ENCODE measurements at places on chromosomes 3 and 15.

DNA sequence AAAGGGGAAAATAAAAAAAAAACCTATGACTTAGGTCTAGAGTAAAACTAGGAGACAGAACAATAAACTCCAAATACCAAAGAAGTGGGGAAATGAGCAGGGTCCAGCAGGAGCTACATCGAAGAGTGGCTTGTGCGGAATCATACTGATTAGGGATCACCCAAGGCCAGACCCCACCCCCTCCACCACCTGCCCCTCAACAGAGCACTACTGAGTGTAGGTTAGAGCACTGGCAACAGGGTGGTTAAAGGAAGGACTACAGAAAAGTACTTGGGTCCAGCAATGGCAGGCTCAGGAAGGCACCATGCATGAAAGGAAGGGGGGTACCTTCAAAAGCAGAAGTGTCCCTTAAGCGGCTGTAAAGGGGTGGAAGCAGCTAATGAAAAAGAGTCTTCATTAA is 96.2 kb downstream of the UBE3A start:
- DNase-seq = no peak

GRCh38 chr3:44055951-44056350 is 185.7 kb upstream of the TOPAZ1 start:
- DNase-seq = no peak

DNA sequence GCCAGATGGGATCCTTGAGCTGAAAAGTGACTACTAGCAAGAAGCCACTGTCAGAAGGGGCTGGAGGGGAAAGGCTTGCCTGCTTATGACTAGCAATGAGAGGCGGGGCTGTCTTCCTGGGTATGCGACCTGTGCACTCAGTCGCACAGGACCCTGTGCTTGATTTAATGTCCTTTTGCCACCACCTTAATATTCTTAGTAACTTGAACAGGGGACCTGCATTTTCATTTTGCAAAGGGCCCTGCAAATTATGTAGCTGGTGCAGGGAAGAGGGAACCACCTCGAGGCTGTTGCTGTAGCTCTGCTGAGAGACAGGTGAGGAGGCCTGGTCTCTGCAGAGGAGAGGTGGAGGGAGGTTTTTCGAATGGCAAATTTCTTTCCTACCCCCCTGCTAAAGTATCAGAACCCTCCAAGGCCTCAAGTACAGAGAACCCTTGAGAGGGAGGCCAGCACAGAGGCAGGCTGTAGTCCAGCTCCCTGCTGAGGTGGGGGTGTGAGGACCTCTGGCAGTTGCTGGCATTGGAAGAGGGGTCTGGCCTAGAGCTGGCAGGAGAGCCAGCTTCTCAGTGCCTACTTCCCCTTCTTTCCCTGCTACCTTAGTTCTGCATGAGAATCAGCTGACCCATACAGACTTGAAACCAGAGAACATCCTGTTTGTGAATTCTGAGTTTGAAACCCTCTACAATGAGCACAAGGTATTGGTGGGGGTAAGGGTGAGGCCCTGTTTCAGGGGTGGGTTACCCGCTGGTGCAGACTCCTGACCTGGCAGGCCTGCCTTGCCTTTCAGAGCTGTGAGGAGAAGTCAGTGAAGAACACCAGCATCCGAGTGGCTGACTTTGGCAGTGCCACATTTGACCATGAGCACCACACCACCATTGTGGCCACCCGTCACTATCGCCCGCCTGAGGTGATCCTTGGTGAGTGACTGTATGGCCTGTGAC is 11.4 kb downstream of the CLK3 start:
- DNase-seq = no peak

DNA sequence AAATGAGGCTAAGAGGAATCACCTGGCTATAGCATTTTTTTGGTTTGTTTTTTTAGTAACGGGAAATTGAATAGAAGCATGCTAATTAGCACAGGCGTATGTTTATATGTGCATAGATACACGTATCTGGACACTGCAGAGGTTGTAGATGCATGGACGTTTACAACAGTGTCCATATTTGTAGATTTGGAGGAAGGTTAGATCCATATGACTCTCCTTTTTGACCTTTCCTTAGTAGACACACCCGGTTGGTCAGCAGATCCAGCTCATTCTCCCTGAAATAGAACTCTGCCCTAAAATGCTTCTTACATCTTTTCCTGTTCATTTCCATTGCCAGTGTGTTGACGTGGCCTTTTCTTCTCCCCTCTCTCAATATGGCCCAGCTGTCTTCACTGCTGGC is 60.1 kb downstream of the SLCO3A1 start:
- no peak for DNase-seq

- no peak for DNase-seq
These were observed 58.5 kb upstream of the ZNF148 start for GRCh38 chr3:125433611-125434041.

DNA sequence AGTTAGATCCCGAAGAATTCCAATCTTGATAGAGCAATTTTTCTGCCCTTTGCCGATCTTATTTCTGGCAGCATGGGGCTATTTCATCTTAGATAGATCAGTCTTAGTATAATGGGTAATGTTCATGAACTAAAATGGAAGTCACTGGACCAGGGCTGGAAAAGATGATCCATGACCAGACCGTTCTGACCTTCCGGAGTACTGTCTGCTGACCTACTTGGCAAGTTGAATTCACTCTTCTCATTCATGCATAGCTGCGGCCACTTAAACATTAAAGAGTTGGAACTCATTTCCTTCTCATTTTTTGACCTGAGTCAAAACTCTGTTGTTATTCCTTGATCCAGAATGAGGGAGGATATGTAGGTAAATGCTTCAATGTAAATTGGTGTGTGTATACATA is 32.5 kb downstream of the GMNC start:
- no peak for DNase-seq

GRCh38 chr3:94071713-94072284 is 8.9 kb downstream of the NSUN3 start:
- DNase-seq = no peak

DNA sequence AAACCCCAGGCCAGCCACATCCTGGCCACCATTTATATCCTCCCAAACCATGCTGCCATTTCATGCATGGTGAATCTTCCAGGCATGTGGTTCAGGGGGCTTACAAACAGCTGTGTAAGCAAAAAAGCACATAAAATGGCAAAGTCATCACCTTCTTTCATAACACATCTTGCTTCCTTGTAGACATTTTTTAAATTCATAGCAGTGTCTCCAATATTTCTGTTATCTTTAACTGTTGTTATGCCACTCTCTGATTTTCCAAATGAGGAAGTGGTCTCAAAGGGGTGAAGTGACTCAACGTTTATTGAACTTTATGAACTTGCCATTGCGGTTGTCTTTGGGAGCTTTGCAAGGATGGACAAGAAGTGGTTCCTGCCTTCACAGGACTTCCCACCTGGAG is 264.4 kb downstream of the MEX3B start:
- no peak for DNase-seq

- no peak for DNase-seq
These were observed 10.5 kb upstream of the SLITRK3 start for GRCh38 chr3:165206454-165207266.

DNA sequence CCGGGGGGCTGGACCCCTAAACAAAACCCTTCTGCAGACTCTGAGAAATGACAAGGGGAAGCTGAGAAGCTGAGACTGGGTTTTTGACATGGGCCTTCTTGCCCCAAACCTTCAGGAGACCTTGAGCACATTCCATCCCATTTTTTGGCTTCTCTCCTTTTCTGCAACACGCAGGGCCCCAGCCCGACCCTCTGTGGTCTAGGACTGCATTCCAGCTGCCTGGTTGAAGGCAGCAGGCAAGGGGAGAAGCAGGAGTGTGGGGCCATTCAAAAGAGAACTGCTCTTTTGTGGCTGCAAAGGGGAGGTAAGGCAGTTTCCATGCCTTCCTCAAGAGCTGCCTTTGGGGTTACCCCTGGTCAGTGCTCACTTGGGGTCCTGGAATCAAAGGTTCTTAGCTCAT is 263.0 kb downstream of the TLE3 start:
- no peak for DNase-seq

GRCh38 chr3:99721633-99722007 is 83.2 kb downstream of the COL8A1 start:
- DNase-seq = no peak

DNA sequence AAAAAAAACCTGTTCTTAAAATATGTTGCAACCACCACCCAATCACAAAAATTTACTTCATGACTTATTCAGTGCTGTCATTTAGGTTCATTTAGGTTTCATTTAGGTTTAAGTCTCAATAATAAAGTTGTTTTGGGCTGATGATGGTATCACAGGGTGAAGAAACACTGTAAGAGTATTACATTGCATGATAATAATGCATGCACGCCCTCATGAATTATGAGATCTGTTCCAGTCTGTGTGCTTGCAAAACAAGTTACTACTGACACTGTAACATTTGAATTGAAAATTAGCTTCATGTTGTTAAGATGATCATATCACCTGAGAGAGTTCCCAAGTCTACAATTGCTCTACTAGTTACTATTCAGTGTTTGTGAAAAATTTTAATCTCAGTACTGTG is at the start of gene AADACL2:
TSS of gene AADACL2 (plus strand) at position 315 of the 400 bp plus-strand sequence. CDS start 109 bp downstream, outside the sequence.
- DNase-seq = no peak

GRCh38 chr15:95169541-95170459 is 938.4 kb downstream of the MCTP2 start:
- DNase-seq = no peak

DNA sequence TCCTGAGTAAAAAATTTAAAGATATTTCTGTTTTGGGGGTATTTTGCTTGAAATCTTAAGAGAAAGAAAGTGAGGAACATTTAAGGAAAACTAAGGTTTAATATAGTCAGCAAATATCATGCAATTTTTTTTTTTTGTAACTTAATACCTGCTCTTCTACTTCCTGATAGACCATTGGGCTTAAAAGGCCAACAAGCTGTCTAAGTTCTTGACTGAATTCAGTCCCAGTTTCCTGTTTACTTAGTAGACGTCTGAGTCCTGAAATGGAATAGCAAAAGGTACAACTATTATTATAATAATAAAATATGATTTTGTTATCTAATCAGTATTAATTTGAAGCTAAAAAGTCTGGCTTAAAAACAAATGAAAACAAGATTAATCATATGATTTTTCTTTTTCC is 37.9 kb downstream of the IQCB1 start:
- no peak for DNase-seq

DNA sequence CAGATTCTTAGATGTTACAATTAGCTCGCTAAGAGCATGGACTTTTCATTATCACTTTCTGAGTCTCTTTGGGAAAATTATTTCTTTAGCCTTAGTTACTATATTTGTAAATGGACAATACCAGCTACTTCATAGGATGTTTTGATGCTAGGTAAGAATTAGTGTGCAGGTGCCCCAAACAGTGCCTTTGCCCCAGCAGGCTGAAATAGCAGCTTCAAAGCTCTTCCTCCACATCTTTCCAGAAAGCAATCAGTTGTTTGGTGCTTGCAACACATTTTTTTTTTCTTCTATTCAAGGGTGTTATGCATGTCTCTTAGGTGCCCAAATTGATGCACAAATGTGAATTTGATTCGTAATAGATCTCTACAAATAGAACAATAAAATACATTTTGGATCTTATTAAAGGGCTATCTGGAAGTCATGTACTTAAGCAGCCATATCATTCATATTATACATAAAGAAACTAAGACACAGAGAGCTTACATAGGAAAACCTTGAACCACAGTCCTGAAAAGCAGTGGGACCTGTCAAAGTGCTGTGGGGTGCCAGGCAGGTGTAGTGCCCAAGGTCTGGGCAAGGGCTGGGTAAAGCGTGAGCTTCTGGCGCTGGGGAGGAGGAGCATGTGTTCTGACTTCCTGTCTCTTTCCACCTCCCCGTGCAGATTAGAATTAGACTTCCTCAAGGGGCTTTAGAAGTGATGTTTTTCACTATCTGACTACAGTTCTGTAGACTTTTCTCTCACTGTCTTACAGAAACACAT is 62.9 kb downstream of the FNDC3B start:
- peak; percentile 7 for DNase-seq

DNA sequence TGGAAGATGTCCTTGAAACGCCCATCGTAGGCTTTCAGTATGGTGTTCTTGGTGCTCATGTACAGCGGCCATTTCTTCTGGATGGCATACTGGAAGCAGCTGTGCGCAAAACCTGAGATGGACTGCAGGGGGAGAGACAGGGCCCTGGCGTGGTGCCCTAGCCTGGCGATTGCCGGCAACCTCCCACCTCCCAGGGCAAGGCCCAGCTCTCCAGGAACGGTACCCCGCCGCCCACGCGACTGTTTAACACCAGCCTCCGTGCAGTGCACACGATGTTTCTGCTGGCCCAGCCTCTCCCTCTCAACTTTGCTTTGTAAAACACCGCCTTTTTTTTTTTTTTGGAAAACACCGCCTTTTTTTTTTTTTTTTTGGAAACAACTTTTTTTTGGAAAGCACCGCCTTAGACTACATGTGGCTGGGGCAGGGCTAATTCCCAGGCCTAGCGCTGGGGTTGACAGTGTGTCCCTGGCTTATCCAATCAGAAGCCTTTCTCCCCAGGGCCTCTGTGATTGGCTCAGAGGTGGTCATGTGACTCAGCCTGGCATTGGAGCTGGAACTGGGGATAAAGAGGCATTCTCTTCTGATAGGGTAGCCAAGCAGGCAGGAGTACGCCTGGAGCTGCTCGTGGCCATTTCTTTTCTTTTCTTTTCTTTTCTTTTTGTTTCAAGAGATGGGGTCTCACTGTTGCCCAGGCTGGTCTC is 14.7 kb downstream of the IDH2 start:
- DNase-seq = no peak

GRCh38 chr15:68818066-68818768 is 2.5 kb downstream of the ANP32A start:
- DNase-seq = no peak

DNA sequence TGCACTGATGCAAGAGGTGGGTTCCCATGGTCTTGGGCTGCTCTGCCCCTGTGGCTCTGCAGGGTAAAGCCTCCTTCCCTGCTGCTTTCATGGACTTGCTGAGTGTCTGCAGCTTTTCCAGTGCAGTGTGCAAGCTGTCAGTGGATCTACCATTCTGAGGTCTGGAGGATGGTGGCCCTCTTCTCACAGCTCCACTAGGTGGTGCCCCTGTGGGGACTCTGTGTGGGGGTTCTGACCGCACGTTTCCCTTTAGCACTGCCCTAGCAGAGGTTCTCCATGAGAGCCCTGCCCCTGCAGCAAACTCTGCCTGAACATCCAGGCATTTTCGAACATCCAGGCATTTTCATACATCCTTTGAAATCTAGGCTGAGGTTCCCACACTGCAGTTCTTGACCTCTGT is 329.8 kb upstream of the NAALADL2 start:
- no peak for DNase-seq

GRCh38 chr3:117281371-117281770 is 571.8 kb downstream of the TUSC7 start:
- DNase-seq = no peak

DNA sequence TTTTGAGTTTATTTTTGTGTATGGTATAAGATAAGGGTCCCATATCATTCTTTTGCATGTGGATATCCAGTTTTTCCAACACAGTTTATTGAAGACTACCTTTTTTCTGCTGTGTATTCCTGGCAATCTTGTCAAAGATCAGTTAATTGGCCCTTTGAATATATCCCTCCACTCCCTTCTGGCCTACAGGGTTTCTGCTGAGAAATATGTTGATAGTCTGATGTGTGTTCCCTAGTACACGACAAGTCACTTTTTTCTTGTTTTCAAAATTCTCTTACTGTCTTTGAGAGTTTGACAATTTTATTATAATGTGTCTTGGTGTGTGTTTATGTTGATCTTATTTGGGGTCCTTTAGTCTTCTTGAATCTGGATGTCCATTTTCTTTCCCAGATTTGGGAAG is 129.2 kb downstream of the ISL2 start:
- DNase-seq = no peak

- DNase-seq = peak; percentile 35
These were observed 10.9 kb downstream of the MESP1 start for GRCh38 chr15:89740137-89740536.

All from activated CD4-positive, CD25-positive, alpha-beta regulatory T cell treated with anti-CD3 and anti-CD28 coated beads, Interleukin-2, amount 50 U/mL, for 16 hours (primary cell).